ENCODE measurements at places on chromosomes 1 and 21.
A peak's percentile ranks its signal among the peaks of the same experiment; 100 is the strongest.

- DNase-seq = no peak
Observed at GRCh38 chr1:48182439-48182838, 40.1 kb upstream of the SLC5A9 start.

GRCh38 chr1:29519788-29520110 lies 283.4 kb downstream of the PTPRU start:
- DNase-seq = no peak

- peak; percentile 9 for DNase-seq
Observed at GRCh38 chr1:87508247-87508787, 179.6 kb downstream of the LMO4 start.

DNA sequence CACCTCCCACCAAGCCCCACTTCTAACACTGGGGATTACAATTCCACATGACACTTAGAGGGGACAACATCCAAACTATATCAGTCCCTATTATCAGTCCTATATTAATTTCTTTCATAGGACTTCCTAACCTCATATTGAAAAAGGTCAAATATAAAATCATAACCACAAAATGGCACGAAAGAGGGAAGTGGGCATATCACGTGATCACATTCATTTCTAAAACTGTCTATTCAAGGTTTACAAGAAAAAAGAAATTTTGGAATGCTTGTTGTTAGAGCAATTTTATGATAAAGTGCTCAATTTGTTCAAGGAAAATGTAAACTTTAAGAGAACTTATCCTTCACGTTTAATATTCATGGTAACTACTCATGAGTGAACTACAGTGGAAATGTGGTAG lies 13.2 kb upstream of the CDC7 start:
- no peak for DNase-seq

DNA sequence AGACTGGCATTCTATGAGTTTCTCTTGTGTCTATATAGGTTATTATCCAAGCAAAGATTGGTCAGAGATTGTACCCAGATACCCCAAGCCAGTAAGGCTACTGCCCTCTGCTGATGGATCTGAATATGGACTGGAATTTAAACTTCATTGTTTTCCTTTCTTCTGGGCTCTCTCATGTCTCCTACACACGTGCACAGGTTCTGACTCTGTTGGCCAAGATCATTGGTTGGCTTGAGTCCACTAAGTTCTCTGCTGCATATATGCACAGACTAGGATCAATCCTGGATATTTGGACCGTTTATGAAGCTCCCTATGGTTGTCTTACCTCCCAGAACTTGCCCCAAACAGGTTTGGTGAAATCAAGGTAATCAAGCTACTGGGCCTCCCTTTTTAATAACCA lies 69.7 kb downstream of the CC2D1B start:
- DNase-seq = peak; percentile 41

DNA sequence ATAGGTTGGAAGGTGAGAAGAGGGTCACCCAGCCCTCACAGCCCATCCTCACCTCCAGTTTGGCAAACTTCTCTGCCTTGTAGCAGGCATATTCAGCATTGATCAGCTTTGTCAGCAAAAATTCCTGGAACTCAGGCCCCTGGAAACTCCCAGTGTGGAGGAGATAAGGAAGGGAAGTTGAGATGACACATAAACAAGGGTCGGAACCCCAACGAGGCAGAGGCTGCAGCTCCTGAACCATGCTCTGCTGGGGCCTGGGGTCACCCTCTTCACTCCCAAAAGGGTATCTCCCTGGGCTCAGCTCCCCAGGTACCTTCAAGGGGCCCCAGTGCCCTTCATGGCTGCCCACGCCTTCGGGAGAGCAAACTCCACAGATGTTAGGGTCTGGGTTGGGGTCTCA lies 60.4 kb downstream of the RAP1GAP start:
- DNase-seq = no peak

DNA sequence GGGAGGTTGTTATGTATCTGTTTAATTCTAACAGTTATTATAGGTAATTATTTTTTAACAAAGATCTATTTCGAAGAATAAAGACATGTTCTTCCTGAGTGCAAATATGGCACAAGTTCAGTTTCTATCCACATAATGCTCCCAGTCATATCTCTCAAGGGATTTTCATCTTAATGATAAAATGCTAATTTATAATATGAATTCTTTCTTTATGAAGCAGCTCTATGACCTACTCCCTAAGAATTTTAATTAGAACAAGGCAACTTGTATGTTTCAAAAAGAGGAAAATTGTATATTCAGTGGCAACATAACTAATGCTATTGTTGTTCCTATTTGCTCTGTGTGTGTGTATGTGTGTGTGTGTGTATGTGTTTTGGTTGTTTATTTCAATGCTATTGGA lies 1222.1 kb upstream of the NCAM2 start:
- DNase-seq = peak; percentile 4

GRCh38 chr1:89279011-89279466 lies 6.4 kb upstream of the GBP5 start:
- DNase-seq = no peak

DNA sequence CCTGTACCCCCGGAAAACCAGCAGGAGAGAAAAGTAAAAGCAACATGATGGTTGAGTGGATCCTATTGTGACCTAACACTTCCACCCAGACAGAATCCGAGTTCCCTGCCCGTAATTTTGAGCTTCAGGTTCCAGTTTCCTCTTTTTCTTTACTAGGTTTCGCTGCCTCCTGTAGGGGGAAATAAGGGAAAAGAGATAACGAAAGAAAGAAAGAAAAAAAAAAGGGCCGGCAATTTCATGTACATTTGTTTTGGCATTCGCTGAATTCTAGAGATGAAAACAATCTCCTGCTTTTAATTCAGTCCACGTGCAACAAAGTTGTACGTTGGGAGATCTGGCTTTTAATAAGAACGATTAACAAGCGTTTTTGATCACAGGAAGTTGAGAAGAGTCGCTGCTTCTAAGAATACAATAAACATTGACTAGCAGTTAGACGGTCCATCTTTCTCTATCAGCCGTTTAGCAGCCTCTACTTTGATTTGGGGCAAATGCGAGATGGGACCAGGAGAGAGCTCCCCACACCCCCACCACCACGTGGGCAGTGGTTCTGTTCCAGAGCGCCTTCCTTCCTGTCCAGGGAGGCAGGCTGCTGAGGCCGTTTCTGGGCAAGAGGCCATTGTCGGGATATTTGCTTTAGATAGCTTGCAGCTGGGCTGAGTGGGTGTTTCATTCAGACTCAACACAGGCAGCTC lies 155.9 kb upstream of the RUNX1 start:
- peak; percentile 90 for DNase-seq

Measured in foreskin fibroblast (primary cell).